ENCODE measurements at places on chromosomes 16 and 17. TPM values are rescaled to one million over a fixed set of nuclear protein-coding genes. Genes with fewer than 3 reads are reported as not detected.

COQ9 gene
- total RNA-seq: 41.1 TPM

BORCS6 gene
- 12.2 TPM for total RNA-seq

FOXF1 gene
- not detected for total RNA-seq

AANAT gene
- total RNA-seq: not detected

PLA2G10 gene
- not detected for total RNA-seq

KRTAP2-2 gene
- total RNA-seq: not detected

HLF gene
- total RNA-seq: 0.65 TPM

OGFOD1 gene
- total RNA-seq: 44.2 TPM

DNA sequence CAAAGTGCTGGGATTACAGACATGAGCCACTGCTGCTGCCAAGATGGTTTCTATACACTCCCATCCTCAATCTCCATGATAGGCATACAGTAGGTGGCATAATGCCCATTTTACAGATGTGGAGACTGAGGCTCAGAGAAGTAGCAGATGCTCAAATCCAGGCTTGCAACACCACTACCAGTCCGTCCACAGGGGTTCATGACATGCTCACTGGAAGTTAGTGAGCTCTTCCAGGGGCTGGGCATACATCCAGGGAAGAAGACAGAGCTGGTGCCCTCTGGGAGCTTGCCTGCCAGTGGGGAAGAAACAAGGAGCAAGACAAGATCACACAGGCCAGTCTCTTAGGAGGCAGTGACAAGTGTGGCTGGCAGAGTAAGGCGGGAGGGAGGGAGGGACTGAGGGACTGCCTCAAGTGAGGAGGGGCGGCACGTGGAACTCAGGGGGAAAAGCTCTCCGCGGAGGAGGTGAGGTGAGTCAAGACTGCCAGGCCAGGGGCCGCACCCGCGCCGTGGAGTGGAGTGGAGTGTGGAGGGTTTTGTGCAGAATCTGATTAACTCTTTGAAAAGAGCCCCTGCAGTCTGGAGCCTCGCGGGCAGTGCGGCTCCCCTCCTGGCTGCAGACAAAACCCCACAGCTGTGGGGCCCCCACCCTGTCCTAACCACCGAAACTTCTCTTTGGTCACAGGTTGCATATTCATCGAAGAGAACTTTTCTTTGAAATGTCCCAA is 27.9 kb downstream of the SREBF1 start:
- DNase-seq: no peak

DNA sequence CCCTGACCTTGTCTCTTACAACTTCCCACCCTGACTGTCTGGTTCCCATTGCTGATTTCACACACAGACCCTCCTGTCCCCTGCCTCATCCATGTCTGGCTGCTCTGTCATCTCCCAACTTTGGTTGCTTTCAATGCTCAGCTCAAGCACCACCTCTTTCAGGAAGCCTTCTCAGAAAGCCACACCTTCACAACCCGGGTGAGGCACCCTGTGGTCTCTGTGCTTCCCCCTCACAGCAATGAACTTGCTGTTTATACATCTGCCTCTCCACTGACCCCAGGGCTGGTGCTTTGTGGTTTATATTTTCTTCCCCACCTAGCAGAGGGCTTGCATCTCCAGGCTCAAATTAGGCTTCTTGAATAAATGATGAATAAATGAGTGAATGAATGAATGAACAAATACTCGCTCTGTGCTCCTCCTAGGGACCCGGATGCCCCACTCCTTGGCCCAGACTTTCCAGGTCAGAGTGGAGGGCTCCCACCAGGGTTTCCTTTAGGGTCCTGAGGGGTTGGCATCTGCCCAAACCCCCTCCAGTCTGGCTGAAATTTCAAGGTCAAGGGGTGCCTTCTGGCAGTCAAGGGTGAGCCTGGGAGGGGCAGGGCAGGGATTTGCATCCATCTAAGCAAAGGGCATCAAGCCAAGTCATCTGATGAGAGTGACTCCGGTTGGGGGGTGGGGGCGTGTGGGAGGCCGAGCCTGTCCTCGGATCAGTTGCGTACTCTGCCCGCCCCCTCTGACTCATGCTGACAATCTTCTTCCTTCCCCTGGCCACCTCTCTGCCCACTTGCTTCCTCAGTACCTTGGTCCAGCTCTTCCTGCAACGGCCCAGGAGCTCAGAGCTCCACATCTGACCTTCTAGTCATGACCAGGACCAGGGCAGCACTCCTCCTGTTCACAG is at the start of gene ITGAX:
TSS of gene ITGAX (plus strand) at position 783 of the 898 bp plus-strand sequence. CDS start at position 862, 79 bp downstream.
- DNase-seq: peak; percentile 65

DNA sequence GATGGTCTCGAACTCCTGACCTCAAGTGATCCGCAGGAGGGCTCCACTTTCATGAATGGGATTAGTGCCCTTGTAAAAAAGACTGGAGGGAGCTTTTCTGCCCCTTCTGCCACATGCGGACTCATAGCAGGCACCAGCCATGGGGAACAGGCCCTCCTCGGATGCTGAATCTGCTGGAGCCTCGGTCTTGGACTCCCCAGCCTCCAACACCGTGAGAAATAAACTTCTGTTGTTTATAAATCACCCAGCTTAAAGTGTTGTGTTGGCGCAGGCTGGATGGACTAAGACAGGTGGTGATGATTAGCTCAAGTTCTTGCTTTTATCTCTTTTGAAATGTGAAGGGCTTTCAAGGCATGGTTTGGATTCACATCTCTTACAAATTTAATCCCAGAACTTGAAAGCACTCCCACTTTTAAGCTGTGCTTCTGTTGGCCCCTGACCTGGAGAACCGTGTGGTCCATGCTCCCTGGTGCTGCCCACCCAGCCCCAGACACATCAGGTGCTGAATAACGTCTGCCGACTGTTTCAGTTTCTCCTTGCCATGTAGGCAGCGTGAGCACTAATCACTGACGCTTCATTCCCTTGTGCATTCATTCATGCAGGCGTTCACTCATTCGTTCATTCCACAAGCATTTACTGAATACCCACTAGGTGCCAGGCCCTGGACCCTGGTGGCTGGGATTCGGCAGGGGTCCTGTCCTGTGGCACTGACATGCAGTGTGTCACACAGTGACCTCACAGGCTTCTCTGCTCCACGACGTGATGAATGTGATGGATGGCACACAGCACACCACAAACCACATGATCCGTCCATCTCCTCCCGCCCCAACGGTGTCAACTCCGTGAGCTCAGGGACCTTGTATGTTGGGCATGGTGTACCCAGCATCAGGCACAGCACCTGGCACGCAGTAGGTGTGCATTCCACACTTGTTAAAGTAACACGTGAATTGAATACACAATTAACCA is 8.9 kb downstream of the CIBAR2 start:
- DNase-seq: no peak

DNA sequence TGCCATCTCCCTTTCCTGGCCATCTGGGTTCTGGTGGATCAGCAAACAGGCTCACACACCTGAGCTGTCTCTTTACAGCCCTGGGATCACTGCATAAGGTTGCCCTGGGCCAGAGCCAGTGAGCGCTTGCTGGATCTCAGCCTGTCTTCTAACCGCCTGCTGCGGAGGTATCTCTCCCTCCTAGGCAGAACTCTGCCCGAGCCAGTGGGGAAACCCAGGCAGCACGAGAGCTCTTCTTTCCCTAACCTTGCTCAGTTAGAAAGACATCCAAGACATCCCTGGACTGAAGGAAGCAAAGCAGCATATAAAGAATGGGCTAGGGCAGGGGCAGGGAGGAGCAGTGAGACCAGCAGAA is 6.4 kb downstream of the HAS3 start:
- DNase-seq: no peak

- peak; percentile 5 for DNase-seq
These were observed 78.4 kb downstream of the RPH3AL start for GRCh38 chr17:273981-274832.

GRCh38 chr16:20867585-20867984 is 32.6 kb downstream of the DCUN1D3 start:
- DNase-seq: no peak

GRCh38 chr17:19583871-19584270 is 50.2 kb downstream of the SLC47A1 start:
- no peak for DNase-seq

DNA sequence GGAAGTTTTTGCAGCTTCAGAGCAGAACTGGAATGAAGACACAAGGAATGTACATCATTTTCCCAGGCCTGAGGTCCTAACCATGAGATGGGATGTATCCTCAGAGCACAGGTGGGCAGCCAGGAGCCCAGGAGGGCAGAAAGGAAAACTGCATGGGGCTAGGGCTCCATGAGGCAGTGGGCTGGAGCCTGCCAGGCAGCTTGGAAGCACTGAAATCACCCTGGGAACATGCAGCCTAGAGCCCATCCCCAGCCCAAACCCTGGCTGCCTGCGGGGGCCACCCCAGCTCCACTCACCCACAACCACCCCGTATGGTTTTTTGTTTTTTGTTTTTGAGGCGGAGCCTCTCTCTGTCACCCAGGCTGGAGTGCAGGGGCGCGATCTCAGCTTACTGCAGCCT is 86.2 kb upstream of the SIAH1 start:
- no peak for DNase-seq

DNA sequence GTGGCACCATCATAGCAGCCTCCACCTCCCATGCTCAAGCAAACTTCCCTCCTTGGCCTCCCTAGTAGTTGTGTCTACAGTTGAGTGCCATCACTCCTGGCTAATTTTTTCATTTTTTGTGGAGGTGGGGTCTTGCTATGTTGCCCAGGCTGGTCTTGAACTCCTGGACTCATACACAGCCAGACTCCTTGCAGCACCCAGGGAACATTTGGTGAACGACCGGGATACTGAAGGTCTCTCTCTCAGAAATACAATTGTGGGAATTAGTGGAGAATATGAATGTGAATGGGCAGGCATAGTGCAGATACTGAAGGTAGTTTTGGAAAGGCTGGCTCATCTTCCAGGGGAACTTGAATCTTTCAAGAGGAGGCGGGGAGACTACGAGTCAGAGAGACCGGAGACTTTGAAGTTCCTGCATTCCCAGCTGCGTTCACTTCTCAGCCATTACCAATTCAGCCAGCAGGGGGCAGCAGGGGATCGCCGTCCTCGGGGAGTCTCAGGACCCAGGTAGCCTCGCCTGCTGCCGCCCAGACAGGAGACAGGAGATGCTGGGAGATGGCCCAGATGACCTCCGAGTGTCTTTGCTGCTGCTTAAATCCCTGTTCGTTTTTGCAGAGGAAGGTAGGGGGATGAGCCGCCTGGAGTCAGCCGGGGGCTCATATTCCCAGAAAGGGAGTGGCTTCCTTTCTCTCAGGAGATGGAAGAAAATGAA is 68.6 kb downstream of the HAPSTR1 start:
- peak; percentile 33 for DNase-seq

DNA sequence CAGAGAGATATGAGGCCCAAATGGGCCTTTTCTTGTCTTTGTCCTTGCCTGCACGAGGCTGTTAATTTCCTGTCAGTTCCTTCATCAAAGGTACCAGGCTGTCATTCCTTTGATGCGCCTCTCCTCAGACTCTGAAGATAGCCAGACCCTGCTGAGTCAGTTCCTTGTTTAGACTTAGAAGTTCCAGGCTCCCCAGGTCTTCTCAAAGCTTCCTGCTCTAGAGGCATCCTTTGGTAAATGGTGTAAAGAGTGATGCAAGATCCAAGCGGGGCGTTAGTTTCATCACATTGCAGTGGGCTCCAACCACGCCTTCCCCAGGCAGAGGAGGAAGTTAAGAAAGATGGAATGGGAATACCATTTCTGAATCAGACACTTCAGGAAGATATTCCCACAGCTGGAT is 4.0 kb upstream of the CDH11 start:
- DNase-seq: no peak

GRCh38 chr17:61361084-61361483 is 38.6 kb upstream of the TBX2 start:
- DNase-seq: no peak

DNA sequence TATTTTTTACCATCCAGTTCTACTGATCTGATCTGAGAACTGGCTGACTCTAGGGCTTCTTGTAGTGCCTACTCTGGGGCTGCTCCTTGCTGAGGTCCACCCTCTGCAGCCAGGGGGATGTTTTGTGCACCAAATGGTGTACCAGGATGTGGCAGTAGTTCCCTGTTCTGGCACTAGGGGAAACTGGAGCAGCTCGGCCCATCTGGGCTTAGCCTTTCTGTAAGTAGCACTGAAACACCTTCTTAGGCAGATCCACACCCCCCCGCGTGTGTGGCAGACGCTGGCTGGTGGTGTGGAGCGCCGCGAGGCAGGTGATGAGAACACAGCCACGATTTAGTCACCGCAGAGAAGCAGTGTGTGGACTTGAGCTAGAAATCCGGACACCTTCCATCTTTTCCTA is 17.0 kb downstream of the DUSP14 start:
- peak; percentile 28 for DNase-seq

DNA sequence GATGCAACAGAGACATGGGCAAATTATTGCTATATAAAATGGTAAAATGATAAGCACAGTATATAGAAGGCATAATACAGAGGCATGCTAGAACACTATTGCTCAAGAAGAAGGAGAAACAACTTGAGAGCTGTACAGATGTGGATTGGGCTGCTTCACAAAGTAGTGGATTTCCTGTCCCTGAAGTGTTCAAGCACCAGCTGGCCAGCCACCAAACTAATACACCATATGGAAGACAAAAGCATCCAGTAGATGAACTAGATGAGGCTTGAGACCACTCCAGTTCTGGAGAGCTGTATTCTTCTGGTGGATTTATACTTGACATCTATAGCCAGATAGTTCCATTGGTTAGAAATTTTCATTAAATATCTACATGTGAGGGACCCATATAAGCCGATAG is 134.1 kb upstream of the GNAO1 start:
- DNase-seq: no peak

- peak; percentile 98 for DNase-seq
These were observed at the start of gene SMARCD2 for GRCh38 chr17:63842540-63843386. Gene SMARCD2, minus strand, starts transcription at chr17:63842685. Its CDS starts 11 bp downstream, at chr17:63842674.

DNA sequence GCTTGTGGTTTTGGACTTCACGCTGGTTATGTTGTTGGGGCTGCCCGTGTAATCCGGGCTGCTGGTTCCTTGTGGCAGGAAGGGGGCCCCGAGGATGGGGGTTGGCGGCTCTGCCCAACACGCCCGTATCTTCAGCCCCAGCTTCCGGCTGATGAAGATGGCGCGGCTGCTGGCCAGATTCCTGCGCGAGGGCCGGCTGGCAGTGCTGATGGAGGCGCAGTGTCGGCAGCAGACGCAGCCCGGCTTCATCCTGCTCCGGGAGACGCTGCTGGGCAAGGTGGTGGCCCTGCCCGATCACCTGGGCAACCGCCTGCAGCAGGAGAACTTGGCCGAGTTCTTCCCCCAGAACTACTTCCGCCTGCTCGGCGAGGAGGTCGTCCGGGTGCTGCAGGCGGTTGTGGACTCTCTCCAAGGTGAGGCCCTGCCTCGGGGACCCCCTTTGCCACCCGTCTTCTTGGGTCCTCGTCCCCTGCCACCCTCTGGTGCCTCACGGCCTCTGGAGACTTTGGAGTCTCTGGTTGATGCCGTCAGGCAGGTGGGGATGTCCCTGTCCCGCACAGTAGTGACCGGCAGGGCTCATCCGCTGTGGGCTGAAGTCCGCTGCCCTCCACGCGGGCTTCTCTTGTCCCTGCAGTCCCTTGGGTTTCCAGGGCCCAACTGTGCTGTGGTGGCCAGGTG is 2.2 kb downstream of the TELO2 start:
- no peak for DNase-seq

- no peak for DNase-seq
These were observed 14.9 kb upstream of the RNF213 start for GRCh38 chr17:80245566-80246265.

- peak; percentile 54 for DNase-seq
These were observed 2.0 kb downstream of the PPP1R9B start for GRCh38 chr17:50148226-50149090.

- no peak for DNase-seq
These were observed 3.5 kb upstream of the BCL6B start for GRCh38 chr17:7019367-7019766.

- no peak for DNase-seq
These were observed 60.5 kb downstream of the RAP1GAP2 start for GRCh38 chr17:2856727-2857126.
